Aorta (tissue), 5 donors: ENCODE measurements at places on chromosomes 2 and 18. TPM values are rescaled to one million over a fixed set of nuclear protein-coding genes. Genes with fewer than 3 reads are reported as not detected.

DNA sequence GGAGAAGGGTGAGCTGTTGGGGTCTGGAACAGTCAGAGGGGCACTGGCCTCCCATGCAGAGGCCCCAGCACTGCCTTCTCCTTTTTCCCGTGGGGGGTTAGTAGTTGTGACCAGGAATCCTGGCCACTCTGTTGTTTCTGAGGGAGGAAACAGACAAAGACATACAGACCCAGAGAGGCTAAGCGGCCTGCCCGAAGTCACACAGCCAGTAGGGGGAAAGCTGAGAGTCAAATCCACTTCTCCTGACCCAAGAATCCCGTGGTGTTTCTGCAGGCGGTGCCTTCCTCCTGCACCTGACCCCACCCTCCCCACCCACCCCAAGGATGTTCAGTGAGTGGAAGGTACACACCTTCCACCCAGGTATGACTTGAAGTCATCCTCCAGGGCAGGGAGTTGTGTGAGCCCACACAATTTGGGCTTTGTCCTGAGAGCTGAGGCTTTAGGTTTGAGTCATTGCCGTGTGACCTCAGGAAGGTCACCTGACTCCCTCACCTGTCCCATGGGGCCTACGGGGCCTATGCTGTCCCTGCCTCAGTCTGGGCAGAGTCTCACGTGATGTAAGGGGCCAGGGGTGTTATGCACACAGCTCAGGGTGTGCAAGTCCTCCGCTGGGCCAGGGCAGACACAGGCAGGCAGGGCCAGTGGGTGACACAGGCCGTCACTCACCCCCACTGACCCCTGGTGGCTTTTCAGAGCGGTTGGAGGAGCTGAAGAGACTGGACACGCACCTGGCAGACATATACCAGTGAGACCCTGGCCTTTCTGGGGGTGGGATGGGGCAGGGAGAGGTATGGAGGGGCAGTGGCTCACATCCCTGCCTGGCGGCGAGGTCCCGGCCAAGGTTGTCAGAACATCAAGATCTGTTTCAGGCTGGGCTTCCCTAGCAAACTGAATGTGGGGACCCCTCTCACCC is 5.0 kb downstream of the NT5DC4 start:
- no peaks in the 10 kb centered on the region for H3K27me3 ChIP-seq
- no peaks in the 10 kb centered on the region for H3K4me1 ChIP-seq
- H3K36me3 ChIP-seq, result no peaks in the 10 kb centered on the region

DNA sequence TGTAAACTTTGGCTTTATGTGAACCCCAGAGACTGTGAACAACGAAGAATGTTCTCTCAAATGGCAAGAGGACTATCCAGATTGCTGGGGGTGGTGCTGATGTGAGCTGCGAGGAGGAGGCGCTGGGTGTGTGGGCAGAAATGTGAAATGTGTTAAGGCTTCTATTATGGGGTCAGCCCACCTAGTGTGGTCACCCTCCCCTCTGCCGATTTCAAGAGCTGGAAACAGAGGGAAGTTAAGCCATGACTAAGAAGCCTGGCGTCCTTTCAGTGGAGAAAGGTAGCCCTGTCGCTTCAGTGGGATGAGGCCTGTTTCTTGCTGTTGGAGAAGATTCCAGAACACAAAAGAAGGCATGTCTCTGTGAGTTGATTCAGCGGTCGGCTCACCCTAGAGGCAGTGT is 89.0 kb upstream of the KCTD1 start:
- DNase-seq, result no peak
- no peak overlapping the region for H3K27ac ChIP-seq
- no peaks in the 10 kb centered on the region for H3K36me3 ChIP-seq
- no peaks in the 10 kb centered on the region for H3K4me1 ChIP-seq
- no peaks in the 10 kb centered on the region for H3K27me3 ChIP-seq
- H3K4me3 ChIP-seq, result no peak overlapping the region

Gene CRYGC
- not detected for total RNA-seq

- H3K36me3 ChIP-seq, result no peaks in the 10 kb centered on the region
- H3K4me3 ChIP-seq, result no peak overlapping the region
- H3K27me3 ChIP-seq, result no peaks in the 10 kb centered on the region
- no peak overlapping the region for H3K27ac ChIP-seq
- no peak for DNase-seq
These were observed 40.8 kb downstream of the NTSR2 start for GRCh38 chr2:11629215-11629614.

DNA sequence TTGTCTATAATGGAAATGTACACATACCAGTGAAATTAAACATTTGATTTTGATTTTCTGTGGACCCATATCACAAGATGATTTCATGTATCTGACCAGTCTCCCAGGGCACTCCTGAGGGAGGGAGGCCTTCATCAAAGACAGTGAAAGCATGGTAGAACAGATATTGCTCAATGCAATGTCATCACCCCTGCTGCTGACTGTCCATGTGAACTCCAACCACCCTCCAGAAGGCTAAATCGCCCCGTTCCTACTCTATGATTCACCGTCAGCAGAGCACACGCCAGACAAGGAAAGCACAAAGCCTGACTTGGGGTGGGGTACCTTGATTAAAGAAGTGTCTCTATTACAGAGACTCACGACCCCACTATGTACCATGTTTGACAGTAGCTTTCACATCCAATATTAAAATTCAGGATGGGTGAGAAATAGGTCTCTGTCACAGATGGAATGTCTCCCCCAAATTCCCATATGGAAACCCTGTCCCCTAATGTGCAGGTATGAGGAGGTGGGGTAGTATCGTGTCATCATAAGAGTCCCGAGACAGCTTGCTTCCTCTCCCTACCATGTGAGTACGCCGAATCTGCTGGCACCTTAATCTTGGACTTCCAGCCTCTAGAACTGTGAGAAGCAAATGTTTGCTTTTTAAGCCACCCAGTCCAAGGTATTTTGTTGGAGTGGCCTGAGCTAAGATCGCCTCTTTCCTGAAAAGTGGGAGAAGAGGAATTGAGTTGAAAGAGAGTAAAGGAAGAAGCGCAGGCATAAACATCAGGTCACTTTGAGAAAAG is 42.4 kb downstream of the CYB5A start:
- DNase-seq, result no peak
- H3K4me3 ChIP-seq, result no peak overlapping the region
- H3K4me1 ChIP-seq, result no peaks in the 10 kb centered on the region
- no peaks in the 10 kb centered on the region for H3K36me3 ChIP-seq
- H3K27ac ChIP-seq, result no peak overlapping the region

Gene LHCGR
- not detected for total RNA-seq

- no peaks in the 10 kb centered on the region for H3K4me1 ChIP-seq
- H3K27ac ChIP-seq, result no peak overlapping the region
- H3K4me3 ChIP-seq, result no peak overlapping the region
- no peaks in the 10 kb centered on the region for H3K27me3 ChIP-seq
- no peak for DNase-seq
These were observed 60.2 kb downstream of the LYPD6B start for GRCh38 chr2:149098701-149099100.

DNA sequence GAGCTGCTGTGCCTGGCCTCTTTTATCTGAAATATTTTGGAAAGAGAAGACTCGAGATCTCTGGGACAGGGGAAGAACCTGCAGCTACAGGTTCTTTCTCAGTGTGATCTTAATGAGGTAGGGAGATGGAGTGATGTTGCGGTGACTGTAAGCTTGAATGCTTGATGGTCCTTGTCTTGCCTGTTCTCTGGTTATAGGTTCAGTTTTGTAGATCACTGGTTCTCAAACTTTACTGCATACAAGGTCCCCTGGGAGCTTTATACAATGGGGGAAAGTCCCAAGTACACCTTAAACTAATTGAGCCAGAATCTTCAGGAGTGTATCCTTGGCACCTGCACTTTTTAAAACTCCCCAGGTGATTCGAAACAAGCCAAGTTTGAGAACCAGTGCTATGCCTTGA is 136.7 kb upstream of the CXCR4 start:
- no peaks in the 10 kb centered on the region for H3K27me3 ChIP-seq
- no peak for DNase-seq
- no peaks in the 10 kb centered on the region for H3K36me3 ChIP-seq
- no peaks in the 10 kb centered on the region for H3K4me1 ChIP-seq

DNA sequence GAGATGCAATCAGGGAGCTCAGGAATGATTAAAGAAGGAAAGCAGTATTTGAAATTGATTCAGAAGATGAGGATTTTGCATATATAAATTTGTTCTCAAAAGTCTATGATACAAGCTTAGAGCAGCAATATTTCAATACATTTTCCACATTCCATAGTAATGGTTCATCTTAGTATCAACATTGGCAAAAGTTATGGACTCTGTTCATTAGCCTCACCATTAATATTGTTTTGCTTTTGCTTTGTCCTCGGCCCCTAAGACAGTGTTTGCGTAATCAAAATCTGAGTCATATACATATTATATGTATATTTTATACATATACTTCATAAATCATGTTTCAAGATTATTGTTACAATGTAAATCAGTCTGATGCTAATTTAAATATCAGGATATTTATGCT is 176.6 kb downstream of the CNTNAP5 start:
- H3K36me3 ChIP-seq, result no peaks in the 10 kb centered on the region
- no peak for DNase-seq
- H3K4me3 ChIP-seq, result no peak overlapping the region

GRCh38 chr2:176935543-176936102 is 277.0 kb upstream of the HNRNPA3 start:
- H3K27me3 ChIP-seq, result no peaks in the 10 kb centered on the region
- no peaks in the 10 kb centered on the region for H3K4me1 ChIP-seq
- DNase-seq, result no peak
- no peak overlapping the region for H3K4me3 ChIP-seq
- H3K27ac ChIP-seq, result no peak overlapping the region

Gene TEX44
- not detected for total RNA-seq

GRCh38 chr2:9527995-9528787 is 27.4 kb downstream of the ADAM17 start:
- DNase-seq, result no peak
- H3K27me3 ChIP-seq, result no peaks in the 10 kb centered on the region
- no peak overlapping the region for H3K4me3 ChIP-seq
- peaks cover 2% of the 10 kb centered on the region for H3K36me3 ChIP-seq
- no peak overlapping the region for H3K27ac ChIP-seq
- no peaks in the 10 kb centered on the region for H3K4me1 ChIP-seq

DNA sequence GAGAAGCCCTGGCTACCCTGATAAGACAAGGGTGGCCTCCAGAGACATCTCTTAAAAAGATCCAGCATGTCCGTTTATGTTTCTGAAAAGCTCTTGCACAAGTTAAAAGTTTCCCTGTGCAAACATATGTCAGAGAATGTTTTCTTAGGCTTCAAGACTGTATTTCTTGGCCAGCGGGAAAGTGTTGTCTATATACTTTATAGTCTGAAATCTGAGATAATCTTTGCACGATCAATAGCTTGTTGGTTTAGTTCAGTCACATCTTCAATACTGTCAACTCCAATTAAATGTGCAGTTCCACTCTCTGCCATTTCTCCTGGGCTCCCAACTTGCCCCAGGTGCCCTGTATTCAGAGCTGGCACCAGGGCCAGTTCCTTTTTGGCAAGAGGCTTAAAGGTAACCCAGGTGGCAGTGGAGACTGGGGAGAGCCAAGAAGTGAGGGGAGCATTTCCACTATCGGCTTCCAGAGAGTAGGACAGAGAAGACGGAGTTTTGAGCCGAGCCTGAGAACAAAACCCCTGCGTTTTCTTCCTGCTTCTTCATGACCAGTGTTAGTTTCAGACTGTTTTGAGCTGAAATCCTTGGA is 64.4 kb downstream of the ACOXL start:
- no peak overlapping the region for H3K4me3 ChIP-seq
- H3K27ac ChIP-seq, result no peak overlapping the region
- no peaks in the 10 kb centered on the region for H3K27me3 ChIP-seq

DNA sequence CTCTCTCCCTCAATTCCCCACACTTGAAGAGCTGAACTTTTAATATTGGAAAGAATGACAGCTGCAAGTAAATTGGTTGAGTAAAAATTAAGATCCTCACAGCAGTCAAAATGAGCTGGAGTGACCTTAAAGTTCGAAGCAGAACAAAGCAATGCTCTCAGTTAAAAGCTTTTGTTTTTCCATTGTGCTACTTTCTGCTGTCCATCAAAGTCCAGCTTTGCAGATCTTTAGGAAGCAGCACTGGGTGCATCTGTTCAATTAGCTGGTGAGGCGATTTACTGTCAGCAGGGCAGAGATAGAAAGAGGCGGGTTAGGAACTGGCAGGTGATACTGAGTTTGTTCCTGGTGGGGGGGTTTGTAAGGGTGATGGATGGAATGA is 834.8 kb downstream of the CPS1 start:
- no peaks in the 10 kb centered on the region for H3K4me1 ChIP-seq
- H3K4me3 ChIP-seq, result no peak overlapping the region
- H3K27ac ChIP-seq, result no peak overlapping the region
- no peaks in the 10 kb centered on the region for H3K36me3 ChIP-seq
- no peaks in the 10 kb centered on the region for H3K27me3 ChIP-seq
- DNase-seq, result no peak

- no peak for DNase-seq
- no peaks in the 10 kb centered on the region for H3K4me1 ChIP-seq
- no peak overlapping the region for H3K4me3 ChIP-seq
- no peaks in the 10 kb centered on the region for H3K27me3 ChIP-seq
These were observed 91.7 kb upstream of the TFCP2L1 start for GRCh38 chr2:121376535-121377250.

Gene TMEM247
- not detected for total RNA-seq

DNA sequence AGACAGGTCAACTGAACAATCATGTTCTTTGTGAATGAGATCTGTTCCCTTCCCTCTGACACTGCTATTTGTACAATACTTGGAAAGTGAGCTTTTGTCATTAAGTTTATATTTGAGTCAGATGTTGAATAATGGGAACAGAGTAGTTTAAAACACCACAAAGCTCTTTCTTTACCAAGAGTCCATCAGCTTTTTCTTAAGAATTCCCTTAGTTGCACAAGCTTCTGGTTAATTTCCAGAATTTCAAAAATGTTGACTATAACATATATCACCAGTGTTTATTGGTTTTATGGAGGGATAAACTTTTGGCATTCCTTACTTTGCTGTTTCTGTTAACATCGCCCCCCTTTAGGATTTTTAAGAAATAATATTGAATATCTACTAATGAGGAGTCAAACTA is 403.7 kb downstream of the CCDC85A start:
- H3K27ac ChIP-seq, result no peak overlapping the region
- no peak overlapping the region for H3K4me3 ChIP-seq
- no peak for DNase-seq
- no peaks in the 10 kb centered on the region for H3K36me3 ChIP-seq
- H3K4me1 ChIP-seq, result no peaks in the 10 kb centered on the region

- no peaks in the 10 kb centered on the region for H3K36me3 ChIP-seq
- DNase-seq, result peak; percentile 98
- no peaks in the 10 kb centered on the region for H3K27me3 ChIP-seq
- H3K27ac ChIP-seq, result no peak within 1 kb of the TSS
These were observed at the start of gene WDR7 for GRCh38 chr18:56650944-56651770. Gene WDR7 (plus strand): TSS chr18:56651359. CDS start chr18:56672516, 21,157 bp downstream.
